ENCODE measurements at places on chromosomes 6 and 20.

DNA sequence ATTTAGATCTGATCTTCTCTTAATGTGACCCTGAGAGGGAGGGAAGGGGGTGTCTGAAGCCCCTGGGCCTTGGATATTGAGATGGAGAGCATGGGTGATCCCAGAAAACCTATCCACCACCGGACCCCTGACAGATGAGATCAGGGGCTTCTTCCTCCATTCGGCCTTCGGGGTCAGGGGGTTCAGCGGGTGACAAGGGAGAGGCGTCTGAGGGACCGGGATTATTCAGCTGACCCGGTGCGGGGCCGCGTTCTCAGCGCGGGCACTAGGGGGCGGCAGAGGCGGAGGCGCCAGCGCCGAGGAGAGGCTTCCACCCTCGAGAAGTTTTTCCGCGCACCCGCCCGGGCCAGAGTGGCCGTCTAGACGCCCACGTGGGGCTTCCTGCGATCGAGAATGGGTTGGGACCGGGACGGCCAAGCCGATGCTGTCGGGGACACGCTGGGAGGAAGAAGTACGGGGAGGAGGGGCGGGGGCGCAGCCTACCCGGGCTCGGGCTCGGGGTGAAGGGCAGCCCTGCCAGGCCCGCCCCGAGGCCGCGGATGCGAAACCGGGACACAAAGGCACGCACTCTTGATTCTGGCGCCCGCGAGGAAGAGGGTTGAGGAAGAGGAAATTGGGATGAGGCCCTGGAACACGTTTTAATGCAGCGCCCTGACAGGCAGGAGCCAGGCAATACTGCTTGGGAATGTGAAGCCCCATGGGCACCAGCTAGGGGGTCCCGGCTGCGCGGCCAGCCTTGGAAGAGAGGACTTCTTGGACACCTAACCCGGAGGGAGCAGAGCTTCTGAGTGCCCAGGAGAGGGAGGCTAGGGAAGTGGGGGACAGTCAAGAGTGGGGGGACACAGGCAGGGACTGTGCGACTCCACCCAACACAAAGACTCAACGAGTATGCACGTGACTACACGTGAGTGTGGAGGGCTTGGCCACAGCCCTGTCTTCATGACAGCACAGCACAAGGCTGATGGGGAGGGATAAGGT lies 30.6 kb downstream of the COL11A2 start:
- peak; percentile 92 for DNase-seq

GRCh38 chr6:165090242-165090641 lies 219.2 kb downstream of the C6orf118 start:
- DNase-seq, result no peak

DNA sequence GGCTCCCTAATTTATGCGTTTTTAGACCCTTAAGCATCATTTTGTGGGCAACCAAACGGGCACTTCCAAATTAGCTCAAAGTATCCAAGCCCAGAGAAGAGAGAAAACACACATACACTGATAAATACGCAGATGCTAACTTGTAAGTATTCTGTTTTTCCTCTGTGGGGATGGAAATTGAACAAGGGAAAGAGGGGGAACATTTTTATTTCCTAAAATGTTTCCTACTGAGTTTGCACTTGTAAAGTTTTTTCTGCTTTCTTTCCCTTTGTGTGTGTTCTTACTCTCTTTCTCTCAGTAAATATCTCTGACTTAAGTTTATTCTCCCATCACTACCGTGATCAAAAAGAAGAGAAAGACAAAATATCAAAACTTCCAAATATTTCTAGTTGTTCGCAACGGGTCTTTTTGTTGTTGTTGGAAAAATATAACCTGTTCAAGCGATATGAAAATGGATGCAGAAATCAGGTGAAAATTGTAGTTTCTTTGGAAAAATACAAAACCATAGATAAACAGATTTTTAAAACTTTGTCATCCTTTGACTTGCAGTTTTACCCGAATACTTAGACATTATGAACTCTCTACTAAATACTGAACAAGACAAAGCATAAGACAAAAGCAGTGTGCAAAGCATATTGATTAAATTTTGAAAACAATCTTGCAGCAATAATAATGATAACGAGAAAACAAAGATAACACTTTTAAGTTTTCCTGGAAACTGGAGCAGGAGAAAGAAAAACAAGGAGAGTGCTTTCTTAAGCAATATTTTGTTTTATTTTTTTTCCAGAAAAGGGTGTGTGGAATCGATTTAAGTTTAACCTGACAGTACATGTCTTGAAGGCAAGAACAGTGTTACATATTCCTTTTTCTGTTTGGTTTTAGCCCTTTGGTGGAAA lies 1.0 kb upstream of the NKX2-4 start:
- no peak for DNase-seq

- no peak for DNase-seq
Measured at GRCh38 chr20:3629893-3630292, 33.3 kb downstream of the GFRA4 start.

GRCh38 chr20:41173161-41173721 lies 35.9 kb downstream of the PLCG1 start:
- DNase-seq, result peak; percentile 81

DNA sequence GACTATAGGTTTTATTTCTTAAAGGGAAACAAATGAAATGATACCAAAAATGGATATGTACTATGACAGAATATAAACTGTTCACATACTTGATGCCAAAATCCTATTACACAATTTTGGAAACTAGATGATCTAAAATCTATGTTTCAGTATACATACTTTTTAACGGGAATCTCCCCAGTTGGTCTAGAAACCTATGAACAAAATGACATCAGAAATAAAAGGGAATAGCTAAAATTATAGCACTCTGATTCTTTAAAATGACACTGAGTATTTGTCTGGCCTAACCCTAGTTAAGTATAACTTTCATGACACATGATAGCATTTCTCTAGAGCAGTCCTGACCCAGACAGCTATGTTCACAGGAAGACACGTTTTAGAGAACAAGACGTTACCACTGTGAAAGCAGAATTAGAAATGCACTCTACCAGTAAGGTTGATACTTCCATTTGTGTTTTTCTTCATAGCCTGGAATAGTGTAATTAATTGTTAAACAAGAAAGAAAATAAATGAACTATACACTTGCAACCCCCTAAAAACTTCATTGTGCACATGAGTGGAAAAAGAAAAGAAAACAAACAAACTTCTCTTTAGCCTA lies 3.3 kb downstream of the OSER1 start:
- DNase-seq, result no peak

DNA sequence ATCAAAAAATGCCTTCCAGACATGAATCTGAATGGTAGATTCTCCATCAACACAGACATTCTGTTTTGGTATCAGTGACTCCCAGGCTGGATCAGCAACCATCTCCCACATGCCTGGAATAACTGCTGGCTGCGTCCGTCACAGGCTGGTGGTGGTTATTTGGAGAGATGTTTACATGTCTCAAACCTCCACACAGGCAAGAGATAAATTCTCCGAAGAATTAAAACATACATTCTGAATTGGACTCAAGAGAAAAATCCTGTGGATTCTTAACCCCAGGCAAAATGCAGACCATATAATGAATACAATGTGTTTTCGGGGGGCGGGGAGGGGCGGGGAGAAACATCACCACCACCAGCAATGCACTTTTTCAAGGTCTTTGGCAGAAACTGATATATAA lies 108.2 kb downstream of the THBS2 start:
- no peak for DNase-seq

DNA sequence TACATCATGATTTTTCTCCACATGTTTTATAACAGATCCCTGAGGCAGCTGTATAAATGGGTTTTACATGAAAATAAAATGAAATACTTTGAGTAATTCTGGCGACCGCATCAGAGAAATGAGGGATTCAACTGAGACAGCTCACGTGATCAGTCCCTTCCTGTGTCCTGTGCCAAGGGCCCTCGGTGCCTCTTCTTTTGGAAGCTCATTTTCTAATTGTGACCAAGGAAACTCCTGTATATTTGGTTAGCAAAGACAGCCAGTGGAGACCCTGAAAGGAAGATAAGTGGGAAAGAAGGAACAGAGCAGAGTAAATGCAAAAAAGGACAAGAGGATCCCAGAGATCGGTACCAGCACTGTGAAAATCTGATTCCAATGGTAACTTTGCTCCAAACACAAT lies 129.9 kb downstream of the FYN start:
- no peak for DNase-seq

GRCh38 chr20:57190536-57191264 lies 75.7 kb downstream of the BMP7 start:
- no peak for DNase-seq
